ENCODE measurements at places on chromosomes 16 and 17.

DNA sequence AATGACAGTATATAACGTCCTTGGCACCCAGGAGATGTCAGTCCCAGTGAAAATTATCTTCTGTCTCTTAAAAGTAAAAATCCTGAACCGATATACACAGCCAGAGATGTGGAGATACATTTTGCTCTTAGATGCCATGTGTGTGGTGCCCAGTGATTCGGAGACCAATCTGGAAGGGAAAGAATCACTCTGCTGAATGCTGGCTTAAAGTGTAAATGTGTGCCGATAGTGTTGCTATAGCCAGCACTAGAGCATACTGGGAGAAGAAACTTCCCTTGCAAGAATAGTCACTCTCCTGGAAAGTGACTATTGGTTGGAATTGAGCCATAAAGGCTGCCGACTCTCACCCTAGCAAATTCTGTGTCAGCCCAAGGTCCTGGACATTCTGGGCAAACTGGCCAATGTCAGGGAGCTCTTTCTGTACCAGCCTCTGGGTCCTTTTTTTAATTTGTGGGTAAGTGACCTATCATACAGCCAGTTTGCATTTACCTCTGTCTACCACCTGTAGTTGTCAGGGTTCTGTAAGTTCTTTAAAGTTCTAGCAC is 44.2 kb upstream of the HNF1B start:
- DNase-seq, result no peak

GRCh38 chr17:6755731-6756184 is at the start of gene XAF1:
TSS of gene XAF1 (plus strand) at chr17:6756046. CDS start at chr17:6756079, 33 bp downstream.
- DNase-seq, result peak; percentile 41

DNA sequence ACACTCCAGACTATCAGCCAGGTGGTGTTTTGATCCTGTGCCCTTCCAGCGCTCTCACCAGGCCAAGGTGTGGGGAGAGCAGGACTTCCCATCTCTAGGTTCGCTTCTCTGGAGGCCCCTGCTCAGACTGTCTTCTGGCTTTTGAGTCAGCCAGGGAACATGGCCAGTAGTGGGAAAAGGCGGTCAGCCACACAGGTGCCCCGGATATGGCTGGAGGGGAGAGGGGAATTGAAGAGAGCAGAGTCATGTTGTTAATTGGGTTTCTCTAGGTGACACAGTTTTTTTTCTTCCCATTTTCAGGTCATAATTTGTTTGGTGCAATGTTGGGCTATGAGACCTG is 1.5 kb downstream of the MINK1 start:
- DNase-seq, result no peak

DNA sequence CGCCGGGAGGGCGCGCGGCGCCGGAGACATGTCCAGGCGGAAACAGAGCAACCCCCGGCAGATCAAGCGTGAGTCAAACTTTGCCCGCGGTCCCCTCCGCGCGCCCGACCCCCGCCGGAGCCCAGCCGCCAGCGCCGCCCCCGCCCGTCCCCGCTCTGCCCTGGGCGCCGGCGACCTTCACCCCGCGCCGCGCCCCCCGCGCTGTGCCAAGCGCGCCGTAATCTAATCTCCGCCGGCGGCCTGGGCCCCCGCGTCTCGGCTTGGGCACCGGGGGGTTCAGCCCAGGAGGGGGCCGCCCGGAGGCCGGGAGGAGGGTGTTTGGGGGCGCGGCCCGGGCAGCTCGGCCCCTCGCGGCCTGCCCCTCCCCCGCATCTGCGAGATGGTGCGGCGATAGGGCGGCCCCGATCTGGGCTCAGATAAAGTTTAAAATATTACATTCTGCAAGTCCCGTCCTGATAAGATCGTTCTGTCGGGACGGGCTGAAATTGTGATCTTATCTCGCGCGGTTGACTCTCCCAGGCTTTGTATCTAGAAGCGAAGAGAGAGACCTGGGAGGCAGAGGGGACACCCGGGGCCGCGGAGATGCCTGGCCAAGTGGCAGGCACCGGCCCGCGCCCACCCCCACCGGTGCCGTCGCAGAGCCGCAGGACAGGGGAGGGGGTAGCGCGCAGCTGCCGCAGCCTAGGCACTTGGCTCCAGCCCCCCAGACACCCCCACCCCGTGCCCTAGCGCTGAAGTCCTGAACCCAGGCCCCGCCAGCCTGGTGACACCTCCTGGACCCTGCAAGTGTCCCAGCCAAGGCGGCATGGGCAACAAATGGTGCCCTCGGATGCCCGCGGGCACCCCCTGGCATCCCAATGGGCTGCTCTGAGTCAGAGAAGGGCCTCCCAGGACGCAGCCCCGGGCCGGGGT is 787 bp downstream of the ZFPM1 start:
- DNase-seq, result no peak
